ENCODE measurements at places on chromosomes 7 and 10. TPM values are rescaled to one million over a fixed set of nuclear protein-coding genes. Genes with fewer than 3 reads are reported as not detected.

DNA sequence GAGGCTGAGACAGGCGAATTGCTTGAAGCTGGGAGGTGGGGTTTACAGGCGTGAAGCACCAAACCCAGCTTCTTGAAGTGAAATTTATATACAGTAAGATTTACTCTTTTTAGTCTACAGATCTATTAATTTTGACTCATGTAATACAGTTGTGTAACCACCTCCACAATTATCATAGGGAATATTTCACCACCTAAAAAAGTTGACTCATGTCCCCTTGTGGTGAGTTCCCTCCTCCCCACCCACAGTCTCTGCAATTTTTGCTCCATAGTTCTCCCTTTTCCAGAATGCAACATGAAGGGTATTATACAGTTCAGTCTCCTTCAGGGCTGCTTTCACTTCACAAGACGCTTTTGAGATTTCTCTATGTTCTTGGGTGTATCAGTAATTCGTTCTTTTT, 156.8 kb downstream of the FAM107B start:
- H3K27me3 ChIP-seq: no peaks in the 10 kb centered on the region
- no peak overlapping the region for H3K4me3 ChIP-seq
- H3K36me3 ChIP-seq: no peaks in the 10 kb centered on the region
- H3K4me1 ChIP-seq: peaks cover 23% of the 10 kb centered on the region
- peak; percentile 48 for DNase-seq

- no peaks in the 10 kb centered on the region for H3K36me3 ChIP-seq
- H3K27me3 ChIP-seq: no peaks in the 10 kb centered on the region
- no peak overlapping the region for H3K27ac ChIP-seq
- peak; percentile 80 for DNase-seq
Measured at GRCh38 chr10:30413996-30414576, 19.9 kb upstream of the MAP3K8 start.

- no peaks in the 10 kb centered on the region for H3K27me3 ChIP-seq
- H3K4me3 ChIP-seq: no peak overlapping the region
- H3K27ac ChIP-seq: no peak overlapping the region
- no peak for DNase-seq
- H3K36me3 ChIP-seq: no peaks in the 10 kb centered on the region
Measured at GRCh38 chr7:156780724-156781455, 112.1 kb downstream of the LMBR1 start.

DNA sequence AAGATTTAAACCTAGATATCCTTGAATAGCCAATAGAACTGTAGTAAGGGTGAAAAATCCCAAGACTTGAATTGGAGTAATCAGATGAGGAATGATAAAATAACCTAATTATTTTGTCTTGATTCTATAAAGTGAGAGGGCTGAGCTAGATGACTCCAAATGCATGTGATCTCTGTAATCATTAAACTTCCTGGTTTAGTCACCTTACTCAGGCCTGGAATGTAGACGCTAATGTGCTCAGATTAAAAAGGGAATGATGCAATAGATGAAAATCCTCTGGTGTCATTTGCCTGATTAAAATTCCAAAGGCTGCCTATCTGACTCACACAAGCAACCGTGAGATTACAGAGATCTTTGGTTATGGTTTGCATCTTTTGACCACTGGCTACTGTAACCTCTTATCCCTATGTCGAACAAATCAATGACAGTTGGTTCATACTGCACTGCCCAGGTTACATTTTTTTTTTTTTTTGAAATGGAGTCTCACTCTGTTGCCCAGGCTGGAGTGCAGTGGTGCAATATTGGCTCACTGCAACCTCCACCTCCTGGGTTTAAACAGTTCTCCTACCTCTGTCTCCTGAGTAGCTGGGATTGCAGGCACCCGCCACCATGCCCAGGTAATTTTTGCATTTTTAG, 2.9 kb upstream of the HKDC1 start:
- peaks cover 33% of the 10 kb centered on the region for H3K4me1 ChIP-seq
- H3K27ac ChIP-seq: peak overlapping the region; percentile 88
- no peaks in the 10 kb centered on the region for H3K27me3 ChIP-seq
- peak; percentile 90 for DNase-seq
- no peak overlapping the region for H3K4me3 ChIP-seq

GRCh38 chr7:50768485-50769474, 13.9 kb downstream of the GRB10 start:
- no peaks in the 10 kb centered on the region for H3K36me3 ChIP-seq
- no peak overlapping the region for H3K4me3 ChIP-seq
- no peaks in the 10 kb centered on the region for H3K27me3 ChIP-seq
- no peak for DNase-seq
- no peaks in the 10 kb centered on the region for H3K4me1 ChIP-seq

DNA sequence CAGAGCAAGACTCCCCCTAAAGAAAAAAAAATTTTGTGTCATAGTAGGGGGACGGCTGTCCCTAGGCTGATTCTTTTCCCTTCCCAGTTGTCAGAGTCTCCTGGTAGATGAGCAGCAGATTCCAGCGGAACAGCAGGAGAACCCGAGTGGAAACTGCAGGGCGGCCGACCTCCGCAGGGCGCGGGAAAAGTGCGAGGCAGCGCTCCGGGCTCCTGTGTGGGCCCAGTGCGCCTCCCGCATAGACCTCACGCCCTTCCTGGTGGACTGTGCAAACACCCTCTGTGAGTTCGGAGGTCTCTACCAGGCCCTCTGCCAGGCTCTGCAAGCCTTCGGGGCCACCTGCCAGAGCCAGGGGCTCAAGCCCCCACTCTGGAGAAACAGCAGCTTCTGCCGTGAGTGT, 46.0 kb downstream of the ZAN start:
- H3K27me3 ChIP-seq: no peaks in the 10 kb centered on the region
- H3K4me3 ChIP-seq: no peak overlapping the region
- no peak overlapping the region for H3K27ac ChIP-seq
- H3K4me1 ChIP-seq: no peaks in the 10 kb centered on the region
- DNase-seq: no peak
- H3K36me3 ChIP-seq: no peaks in the 10 kb centered on the region

- no peak overlapping the region for H3K4me3 ChIP-seq
- peak; percentile 73 for DNase-seq
- H3K4me1 ChIP-seq: peaks cover 14% of the 10 kb centered on the region
- no peak overlapping the region for H3K27ac ChIP-seq
Measured at GRCh38 chr10:31707093-31708039, 221.3 kb downstream of the ARHGAP12 start.

DNA sequence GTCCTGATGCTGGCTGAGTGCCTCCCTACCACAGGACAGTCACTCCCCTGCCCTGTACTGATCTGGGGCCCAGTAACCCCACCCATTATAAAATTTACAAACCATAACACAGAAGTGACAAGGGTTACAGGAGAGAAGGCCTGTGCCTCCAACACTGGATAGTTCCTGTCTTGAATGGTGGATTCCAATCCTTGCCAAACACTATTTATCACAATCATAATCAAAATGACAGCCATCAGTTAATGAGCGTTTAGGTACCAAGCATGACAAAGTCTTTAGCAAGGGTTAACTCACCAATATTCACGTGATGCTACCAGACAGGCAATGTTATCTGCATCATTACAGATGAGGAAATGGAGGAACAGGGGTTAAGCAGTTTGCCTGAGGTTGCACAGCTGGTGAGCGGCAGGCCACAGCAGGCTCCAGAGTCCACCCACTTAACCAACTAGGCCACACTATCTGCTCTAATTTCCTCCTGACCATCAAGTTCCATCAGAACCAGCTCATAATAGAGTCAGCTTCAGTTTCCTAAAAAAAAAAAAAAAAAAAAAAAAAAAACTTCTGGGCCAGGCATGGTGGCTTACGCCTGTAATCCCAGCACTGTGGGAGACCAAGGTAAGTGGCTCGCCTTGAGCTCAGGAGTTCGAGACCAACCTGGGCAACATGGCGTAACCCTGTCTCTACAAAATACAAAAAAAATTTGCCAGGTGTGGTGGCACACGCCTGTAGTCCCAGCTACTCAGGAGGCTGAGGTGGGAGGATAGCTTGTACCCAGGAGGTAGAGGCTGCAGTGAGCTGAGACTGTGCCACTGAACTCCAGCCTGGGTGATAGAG, 14.2 kb downstream of the PDLIM1 start:
- no peak for DNase-seq
- H3K4me1 ChIP-seq: no peaks in the 10 kb centered on the region
- H3K27ac ChIP-seq: no peak overlapping the region
- H3K4me3 ChIP-seq: no peak overlapping the region

- H3K36me3 ChIP-seq: no peaks in the 10 kb centered on the region
- peak overlapping the region; percentile 78 for H3K27ac ChIP-seq
Measured at GRCh38 chr10:61751599-61751998, 88.9 kb downstream of the CABCOCO1 start.

GRCh38 chr10:47288236-47288635, 11.8 kb upstream of the GDF10 start:
- no peak overlapping the region for H3K4me3 ChIP-seq
- no peaks in the 10 kb centered on the region for H3K27me3 ChIP-seq
- DNase-seq: no peak
- no peaks in the 10 kb centered on the region for H3K36me3 ChIP-seq

DNA sequence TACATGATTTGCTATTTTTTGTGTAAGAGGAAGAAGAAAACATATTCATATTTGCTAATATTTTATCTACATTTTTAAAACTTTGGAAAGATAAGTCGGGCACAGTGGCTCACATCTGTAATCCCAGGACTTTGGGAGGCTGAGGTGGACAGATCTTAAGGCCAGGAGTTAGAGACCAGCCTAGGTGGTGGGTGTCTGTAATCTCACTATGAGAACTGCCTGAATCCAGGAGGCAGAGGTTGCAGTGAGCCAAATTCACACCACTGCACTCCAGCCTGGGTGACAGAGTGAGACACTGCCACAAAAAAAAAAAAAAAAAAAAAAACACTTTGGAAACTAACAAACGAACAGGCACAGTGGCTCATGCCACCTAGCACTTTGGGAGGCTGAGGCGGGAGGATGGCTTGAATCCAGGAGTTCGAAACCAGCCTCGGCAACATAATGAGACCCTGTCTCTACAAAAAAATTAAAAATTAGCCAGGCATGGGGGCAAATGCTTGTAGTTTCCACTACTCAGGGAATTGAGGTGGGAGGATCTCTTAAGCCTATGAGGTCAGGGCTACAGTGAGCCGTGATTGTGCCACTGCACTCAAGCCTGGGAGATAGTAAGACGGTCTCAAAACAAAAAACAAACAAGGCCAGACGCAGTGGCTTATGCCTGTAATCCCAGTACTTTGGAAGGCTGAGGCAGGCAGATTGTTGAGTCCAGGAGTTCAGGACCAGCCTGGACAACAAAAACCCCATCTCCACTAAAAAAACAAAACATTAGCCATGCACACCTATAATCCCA, 25.6 kb downstream of the HERC4 start:
- peaks cover 7% of the 10 kb centered on the region for H3K4me1 ChIP-seq
- no peaks in the 10 kb centered on the region for H3K27me3 ChIP-seq
- DNase-seq: no peak

DNA sequence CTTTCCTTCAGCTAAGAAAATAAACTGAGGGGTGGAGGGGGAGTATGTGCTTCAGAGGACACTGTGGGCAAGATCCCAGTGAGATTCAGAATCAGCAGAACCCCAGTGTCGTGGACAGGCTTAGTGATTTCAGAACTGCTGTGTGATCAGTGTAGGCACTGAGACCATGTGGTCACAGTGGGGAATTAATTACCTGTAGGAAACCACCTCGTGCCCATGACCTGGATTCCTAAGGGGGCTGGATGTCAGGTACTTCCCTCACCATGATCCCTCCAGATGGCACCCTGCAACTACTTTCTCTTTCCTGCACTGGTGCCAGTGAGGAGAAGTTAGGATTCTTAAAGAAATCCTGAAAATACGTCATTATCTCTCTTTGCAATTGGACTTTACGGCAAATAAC, 64.4 kb downstream of the HBP1 start:
- no peak for DNase-seq
- H3K36me3 ChIP-seq: no peaks in the 10 kb centered on the region
- H3K4me3 ChIP-seq: no peak overlapping the region
- no peaks in the 10 kb centered on the region for H3K4me1 ChIP-seq
- no peak overlapping the region for H3K27ac ChIP-seq
- H3K27me3 ChIP-seq: no peaks in the 10 kb centered on the region

GRCh38 chr10:75319274-75319673, 82.3 kb downstream of the ZNF503 start:
- DNase-seq: no peak
- H3K27me3 ChIP-seq: no peaks in the 10 kb centered on the region
- no peaks in the 10 kb centered on the region for H3K36me3 ChIP-seq
- no peak overlapping the region for H3K4me3 ChIP-seq

DNA sequence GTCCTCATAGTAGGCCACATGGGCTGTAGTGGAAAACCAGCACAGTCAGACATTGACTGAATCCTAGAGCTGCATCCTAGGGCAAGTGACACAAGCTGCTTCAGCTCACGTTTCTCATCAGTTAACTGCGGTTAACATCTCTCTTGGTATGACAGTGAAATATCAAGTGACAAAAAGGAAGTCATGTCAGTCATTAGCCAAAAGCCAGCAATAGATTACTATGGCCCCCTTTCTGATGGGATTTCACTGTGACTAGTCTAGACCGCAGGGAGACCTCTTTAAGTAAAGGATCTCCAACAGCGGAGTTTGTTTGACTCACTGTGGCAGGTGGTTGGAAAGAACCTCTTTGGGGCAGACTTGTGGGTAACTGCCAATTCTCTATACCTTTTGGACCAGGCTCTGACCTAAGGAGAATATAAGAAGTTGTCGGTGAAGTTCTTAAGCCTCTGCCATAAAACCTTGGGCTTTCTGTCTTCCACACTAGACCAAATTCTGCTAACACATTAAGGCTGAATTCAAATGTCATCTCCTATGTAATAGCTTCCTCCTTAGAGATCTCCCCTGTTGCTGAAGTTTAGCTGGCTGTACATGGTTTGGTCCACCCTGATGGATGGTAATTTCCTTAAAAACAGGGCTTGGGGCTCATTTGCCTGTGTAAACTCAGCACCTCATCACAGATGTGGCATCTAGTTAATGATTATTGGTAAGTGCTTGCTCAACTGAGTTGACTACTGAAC, 115.3 kb downstream of the SGMS1 start:
- H3K27me3 ChIP-seq: no peaks in the 10 kb centered on the region
- no peak overlapping the region for H3K4me3 ChIP-seq
- H3K4me1 ChIP-seq: no peaks in the 10 kb centered on the region
- no peak overlapping the region for H3K27ac ChIP-seq
- DNase-seq: no peak

GRCh38 chr10:519716-520401, 169.6 kb downstream of the DIP2C start:
- no peak overlapping the region for H3K27ac ChIP-seq
- H3K4me3 ChIP-seq: no peak overlapping the region
- DNase-seq: no peak
- no peaks in the 10 kb centered on the region for H3K27me3 ChIP-seq
- no peaks in the 10 kb centered on the region for H3K36me3 ChIP-seq

Gene SHH
- not detected for total RNA-seq

Gene LBX1
- total RNA-seq: not detected

Gene GRID1
- total RNA-seq: not detected

Gene CALY
- not detected for total RNA-seq

Gene MLXIPL
- 17.4 TPM for total RNA-seq

Gene SLC16A12
- total RNA-seq: 0.54 TPM

Gene CPEB3
- 1.4 TPM for total RNA-seq

Gene DENND11
- 12.3 TPM for total RNA-seq

Gene PDSS1
- total RNA-seq: 46.8 TPM

Gene PLCE1
- total RNA-seq: 0.26 TPM

Gene FAM25A
- total RNA-seq: not detected

Gene PAX2
- not detected for total RNA-seq

Gene PODXL
- total RNA-seq: 22.1 TPM

Gene CC2D2B
- not detected for total RNA-seq

Gene CFAP46
- 1.3 TPM for total RNA-seq
